ENCODE measurements at places on chromosomes 4 and X.

DNA sequence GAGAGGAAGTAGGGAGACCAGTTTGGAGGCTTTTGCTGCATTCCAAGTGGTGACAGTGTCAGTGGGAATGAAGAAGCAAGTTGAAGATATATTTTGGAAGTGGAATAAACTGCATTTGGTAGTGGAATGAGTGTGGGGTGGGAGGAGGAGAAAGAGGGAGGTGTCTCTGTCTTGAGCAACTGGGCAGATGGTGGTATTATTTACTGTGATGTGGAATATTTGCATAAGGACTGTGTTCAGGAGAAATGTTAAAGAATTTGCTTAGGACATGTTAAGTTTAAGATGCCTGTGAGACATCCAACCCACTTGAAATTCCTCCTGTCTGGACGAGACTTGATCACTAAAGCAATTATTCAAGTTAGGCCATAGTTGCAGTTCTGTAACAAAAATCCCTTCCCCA, 448.9 kb upstream of the AMOT start:
- no peak for DNase-seq

DNA sequence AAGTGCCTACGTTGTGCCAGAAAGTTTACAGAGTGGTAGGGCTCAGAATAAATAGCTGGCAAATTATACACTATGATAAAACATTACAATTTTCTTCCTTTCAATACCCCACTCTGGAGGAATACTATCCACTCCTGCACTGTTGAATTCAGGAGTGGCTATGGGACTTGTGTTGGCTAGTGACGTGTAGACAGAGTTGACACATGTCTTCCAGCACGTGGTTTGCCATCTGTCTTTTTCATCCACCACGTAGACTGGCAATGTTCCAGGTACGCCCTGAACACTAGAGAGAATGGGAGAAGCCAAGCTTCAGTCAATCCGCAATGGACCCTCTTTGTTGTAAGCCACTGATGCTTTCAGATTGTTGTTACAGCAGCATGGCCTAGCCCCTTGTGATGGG, 168.8 kb upstream of the RBPJ start:
- no peak for DNase-seq

GRCh38 chr4:126058596-126058995, 743.8 kb downstream of the FAT4 start:
- no peak for DNase-seq

DNA sequence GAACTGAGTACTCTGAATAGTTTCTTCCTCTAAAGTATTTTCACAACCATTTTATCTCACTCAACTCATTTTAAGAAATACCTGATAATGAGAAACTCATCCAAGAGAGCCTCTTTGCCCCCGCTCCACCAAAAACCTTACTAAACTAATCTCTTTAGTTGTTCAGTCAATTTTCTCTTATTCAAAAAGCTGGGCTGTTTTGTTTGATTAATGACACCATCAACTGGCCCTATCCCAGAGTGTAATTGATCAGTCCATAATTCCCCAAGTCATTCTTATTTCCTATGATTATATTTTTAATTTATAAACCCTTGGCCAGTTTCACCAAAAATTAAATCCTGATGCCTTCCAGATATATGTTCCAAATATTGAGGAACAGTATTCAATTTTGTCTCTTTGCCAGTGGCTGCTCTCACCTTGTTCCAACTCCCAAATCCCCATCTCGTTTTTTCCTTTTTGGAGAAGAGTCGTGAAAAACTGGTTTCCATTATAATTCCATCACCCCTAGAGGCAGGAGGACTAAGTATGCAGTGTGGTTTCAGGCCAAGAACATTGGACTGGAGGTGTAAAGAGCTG, 10.4 kb downstream of the LIMCH1 start:
- no peak for DNase-seq

GRCh38 chr4:13968723-13969122, 341.2 kb upstream of the BOD1L1 start:
- DNase-seq, result no peak

Measured in stimulated activated CD4-positive, alpha-beta T cell treated with anti-CD3 and anti-CD28 coated beads, Interleukin-4, amount 100 ng/mL, for 48 hours (primary cell).